Cardiac septum (tissue), 1 donor: ENCODE measurements at places on chromosomes 3 and 15. TPM values are rescaled to one million over a fixed set of nuclear protein-coding genes. Genes with fewer than 3 reads are reported as not detected.

Gene PPP1R14D
- not detected for total RNA-seq

Gene KLHL40
- total RNA-seq: 0.57 TPM

Gene FOXB1
- not detected for total RNA-seq

Gene RHCG
- total RNA-seq: 2.0 TPM

Gene REC114
- not detected for total RNA-seq

Gene LRRN1
- total RNA-seq: 0.59 TPM

Gene GOLGA6L10
- total RNA-seq: 0.86 TPM

Gene WDR76
- 0.97 TPM for total RNA-seq

Gene NR1I2
- 0.08 TPM for total RNA-seq

Gene ZNF662
- 6.6 TPM for total RNA-seq

DNA sequence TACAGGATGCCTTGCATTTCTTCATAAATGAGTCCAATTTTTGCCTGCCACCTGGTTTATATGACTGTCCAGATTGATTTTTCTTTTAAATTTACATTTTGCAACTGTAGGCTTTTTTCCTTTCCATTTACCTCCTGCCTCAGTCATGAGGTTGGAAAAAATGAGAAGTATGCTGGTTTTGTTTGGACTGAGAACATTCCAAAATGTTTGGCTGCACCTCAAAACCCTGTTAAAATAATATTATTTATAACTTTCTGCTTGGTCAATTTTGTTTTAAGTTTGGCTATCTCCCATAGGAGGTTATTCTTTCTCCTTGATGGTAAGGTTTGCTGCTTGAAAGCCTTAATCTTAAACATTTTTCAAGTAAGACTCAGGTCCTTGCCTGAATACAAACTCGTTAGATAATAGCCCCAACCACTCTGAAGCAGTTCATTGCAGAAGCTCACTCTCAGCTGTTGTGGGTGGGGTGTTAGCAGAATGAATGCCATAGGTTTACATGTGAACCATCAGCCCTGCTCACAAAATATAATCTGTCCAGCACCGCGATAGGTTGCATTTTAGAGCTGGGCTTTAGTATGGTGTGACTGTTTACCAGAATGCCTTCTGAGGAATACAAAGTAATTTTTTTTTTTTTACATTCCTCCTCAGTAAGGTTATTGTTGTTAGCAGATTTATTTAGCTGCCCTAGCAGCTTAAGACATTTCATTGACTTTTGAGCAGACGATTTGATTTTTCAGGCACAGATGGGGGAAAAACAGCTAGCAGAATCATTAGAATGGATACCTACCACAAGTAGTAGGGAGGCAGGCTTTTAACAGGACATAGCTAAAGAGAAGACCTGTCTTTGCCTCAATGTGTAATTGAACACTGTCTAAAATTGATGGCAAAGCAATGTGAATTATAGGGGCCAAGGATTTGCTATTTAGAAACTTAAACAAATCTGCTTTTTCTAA is 630.8 kb upstream of the KCNMB2 start:
- DNase-seq: no peak

DNA sequence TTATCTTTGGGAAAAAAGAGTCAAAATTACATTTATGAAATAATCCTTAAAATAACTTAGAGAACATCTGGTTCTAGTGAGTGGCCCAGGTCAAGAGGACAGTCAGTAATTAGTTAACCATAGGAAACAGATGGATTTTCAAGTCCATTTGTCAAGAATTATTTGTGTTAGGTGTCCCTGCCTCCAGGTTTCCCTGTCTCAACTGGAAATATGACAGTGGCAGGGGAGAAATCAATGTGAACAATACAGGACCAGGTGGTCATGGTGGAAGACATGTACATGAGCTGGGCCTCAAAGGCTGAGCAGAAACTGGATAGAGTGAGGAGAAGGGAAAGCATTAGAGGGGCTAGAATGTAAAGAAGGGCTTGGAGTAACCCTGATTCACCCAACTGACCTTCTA is 372.6 kb downstream of the VPS13C start:
- DNase-seq: no peak

DNA sequence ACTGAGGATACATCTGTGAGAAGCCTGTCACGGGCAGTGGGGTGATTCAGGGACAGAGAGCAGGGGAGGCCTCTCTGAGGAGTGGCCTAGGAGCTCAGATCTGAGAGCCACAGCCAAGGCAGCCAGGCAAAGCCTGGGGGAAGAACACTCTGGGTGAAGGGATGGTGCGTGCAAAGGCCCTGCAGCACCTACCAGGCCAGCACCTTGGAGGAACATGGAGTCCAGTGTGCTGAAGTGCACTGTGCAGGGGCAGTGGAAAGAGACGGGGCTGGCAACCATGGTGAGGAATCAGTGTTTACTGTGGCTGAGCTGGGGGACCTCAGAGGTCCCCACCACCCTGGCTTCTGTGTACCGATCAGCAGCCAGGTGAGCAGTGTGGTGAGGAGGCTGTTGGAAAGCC is 48.0 kb downstream of the NUP210 start:
- DNase-seq: no peak

DNA sequence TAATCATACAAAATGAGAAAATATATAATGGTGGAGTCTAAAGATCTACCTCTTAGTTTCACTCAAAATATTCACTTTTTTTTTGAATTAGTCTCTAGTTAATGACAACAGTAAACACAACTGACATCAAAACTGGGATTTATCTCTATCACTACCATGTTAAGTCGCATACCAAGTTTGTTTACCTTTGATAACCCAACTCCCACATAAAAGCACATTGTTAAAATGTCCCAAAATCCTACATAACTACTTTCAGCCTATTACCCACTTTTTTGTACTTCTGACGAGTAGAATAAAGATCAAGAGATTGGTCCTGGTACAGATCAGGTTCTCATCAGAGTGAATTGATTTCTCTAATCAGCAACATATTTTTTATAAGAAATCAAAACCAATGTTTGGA is 518.5 kb downstream of the EPHA3 start:
- DNase-seq: no peak

- DNase-seq: no peak
Measured at GRCh38 chr3:154156530-154156929, 35.3 kb downstream of the ARHGEF26 start.

DNA sequence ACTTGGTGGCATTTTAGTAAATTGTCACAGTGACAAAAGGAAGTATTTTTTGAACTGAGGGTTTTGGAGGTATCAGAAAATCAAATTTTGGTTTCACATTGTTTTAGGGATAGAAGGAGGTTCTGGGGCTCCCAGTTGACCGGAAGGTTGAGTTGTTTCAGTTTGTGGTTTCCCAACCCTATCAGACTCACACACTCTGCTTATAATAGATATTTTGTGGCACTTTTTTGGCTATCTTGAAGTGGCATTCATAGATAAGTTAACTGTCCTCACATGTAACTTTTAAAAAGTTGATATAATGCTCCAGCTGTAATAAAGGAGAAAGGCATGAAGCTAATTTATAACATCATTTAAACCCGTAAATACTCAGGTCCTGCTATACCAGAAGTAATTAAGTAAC is 12.8 kb downstream of the ARMC8 start:
- DNase-seq: no peak

DNA sequence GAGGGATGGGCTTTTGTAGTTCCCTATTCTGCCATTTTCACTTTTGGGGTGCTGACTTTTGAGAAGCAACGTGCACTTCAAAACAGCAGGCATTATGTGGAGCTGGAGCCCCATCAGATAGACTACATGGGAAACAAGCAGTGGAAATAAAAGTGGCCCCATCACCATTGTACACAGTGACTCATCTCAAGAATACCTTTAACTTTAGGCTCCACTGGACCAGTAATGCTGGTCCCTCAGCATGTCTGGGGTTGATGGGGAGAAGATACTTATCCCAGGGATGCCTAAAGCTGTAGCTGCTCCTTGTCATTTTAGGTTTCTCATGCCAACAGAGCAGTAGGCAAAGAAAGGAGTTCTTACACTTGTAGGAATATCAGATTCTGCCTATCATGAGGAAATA is 45.0 kb downstream of the LSM3 start:
- no peak for DNase-seq

- no peak for DNase-seq
Measured at GRCh38 chr3:96267577-96267976, 546.8 kb upstream of the EPHA6 start.

- no peak for DNase-seq
Measured at GRCh38 chr3:96813820-96814650, at the start of gene EPHA6. Gene EPHA6 (plus strand): TSS chr3:96814594.

DNA sequence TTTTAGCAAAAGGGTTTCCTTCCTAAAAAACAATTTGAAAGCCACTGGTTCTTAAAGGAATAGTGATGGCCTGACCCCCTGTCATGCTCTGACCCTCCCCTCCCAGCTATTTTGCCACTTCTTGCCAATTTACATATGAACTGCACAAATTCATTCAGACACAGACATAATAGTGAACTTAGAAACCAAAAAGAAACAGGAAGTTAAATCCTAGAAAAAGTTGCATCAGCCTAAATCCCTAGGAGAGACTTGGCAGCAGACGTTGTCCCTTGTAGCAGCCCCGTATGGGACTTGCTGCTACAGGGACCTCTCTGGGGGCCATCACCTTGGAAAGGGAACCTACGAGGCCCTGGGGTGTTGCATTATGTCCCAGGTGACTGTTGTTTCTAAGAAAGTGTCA is 14.3 kb upstream of the PDE8A start:
- DNase-seq: peak; percentile 14

GRCh38 chr15:66622591-66623022 is 56.8 kb upstream of the LCTL start:
- DNase-seq: no peak

DNA sequence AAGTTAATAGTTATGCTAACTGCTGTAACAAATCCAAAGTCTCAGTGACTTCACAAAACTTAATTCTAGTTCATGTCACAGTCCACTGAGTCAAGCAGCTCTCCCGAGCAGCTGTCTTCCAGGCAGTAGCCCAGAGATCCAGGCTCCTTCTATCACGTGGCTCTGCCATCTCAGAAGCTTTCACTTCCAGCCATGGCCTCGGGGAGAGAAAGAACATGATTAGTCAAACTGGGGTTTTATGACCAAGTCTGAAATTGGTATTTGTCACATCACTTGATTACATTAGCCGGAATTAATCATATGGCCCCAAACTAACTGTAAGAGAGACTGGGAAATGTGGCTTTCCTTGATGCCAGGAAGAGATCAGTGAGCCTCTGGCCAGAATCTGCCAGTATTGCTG is 70.2 kb upstream of the DGKG start:
- DNase-seq: no peak

GRCh38 chr3:189839576-189839975 is 208.4 kb downstream of the TP63 start:
- no peak for DNase-seq

DNA sequence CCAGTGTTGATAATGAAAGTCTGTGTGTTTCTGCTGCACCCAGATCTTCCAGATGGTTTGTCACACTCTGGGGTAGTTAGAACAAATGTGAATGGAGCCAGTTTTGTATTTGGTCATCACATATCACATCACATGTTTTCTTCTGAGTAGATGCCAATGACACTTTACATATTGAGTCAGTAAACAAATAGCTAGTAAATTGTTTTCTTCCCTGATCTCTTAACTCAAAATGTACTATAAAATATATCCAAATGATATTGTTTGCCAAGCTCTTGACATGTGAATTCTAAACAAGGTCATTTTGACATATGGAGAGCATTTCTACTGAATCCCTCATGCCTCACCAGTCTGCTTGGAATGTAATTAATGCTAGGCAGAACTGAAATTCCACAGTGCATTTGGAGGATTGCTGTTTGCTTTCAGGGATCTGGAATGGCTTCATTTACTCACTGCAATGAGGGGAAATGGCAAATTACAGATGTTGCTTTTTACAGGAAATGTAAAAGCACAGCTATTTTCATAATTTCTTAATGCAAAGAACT is 45.0 kb downstream of the PDHB start:
- DNase-seq: no peak

DNA sequence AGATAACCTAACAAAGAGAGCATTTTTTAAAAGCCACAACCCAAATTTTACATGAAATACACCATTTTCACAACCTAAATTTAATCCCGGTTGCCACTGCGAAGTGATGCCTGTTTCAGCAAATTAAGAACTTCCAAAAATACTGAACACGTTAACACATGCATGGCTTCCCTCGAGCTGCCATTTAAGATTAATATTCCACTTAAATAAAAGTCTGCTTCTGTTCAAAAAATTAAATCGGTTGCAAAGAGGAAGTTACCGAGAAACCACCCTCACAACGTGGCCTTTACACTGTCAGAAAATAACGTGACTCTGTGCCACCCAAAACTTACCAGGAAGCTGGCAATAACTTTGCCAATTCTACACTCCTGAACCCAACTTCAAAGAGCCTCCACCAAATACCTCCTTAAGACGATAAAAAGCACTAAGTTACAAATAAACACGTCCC is 1.2 kb downstream of the TBL1XR1 start:
- DNase-seq: no peak

- no peak for DNase-seq
Measured at GRCh38 chr3:123320221-123320620, 118.5 kb downstream of the SEC22A start.

DNA sequence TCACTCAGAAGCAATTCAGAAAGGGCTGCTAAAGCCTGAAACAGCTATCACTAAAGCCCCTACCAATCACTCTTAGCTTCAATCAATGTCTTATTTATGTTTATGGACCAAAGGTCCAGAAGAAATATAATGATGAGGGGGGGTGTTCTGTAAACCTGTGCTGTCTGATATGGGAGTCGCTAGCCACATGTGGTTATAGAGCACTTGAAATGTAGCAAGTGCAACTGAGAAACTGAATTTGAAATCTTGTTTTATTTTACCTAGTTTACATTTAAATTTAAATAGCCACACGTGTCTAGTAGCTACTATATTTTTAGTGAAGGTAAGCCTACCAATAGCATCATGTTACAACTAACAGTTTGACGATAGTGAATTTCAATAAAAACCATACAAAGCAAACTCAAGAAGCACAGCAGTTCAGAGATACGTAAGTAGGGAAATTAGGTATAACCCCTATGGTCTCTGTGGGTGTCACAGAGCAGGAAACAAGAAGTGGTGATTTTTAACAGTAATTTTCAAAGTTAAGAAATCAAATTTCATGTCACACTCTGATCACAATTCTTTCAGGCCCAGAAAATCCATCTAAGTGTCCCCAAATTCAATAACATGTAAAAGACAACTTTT is 3.6 kb downstream of the POU1F1 start:
- no peak for DNase-seq

DNA sequence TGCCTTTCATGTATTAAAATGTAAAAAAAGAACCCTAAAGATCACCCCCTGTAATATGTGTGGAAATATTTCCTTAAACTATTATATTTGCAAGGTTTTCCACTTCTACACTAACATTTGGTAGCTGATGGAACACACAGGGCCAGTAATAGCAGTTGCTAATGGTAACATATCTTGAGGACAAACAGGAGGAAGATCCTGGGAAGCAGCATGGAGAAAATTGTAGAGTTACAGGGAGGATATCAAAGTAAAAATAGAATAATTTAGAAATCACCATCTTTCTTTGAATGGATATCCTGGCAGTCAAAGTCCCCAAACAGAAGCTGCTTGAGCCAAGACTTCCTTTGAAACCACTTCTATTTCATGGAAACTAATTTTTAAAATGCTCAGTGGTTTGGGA is 29.5 kb upstream of the OSTN start:
- no peak for DNase-seq

- DNase-seq: peak; percentile 82
Measured at GRCh38 chr15:70195587-70196305, 98.0 kb upstream of the TLE3 start.

GRCh38 chr3:147365196-147366115 is 40.9 kb downstream of the ZIC4 start:
- DNase-seq: no peak
